Cardiac fibroblast (primary cell): ENCODE measurements at places on chromosomes 3 and 15.

DNA sequence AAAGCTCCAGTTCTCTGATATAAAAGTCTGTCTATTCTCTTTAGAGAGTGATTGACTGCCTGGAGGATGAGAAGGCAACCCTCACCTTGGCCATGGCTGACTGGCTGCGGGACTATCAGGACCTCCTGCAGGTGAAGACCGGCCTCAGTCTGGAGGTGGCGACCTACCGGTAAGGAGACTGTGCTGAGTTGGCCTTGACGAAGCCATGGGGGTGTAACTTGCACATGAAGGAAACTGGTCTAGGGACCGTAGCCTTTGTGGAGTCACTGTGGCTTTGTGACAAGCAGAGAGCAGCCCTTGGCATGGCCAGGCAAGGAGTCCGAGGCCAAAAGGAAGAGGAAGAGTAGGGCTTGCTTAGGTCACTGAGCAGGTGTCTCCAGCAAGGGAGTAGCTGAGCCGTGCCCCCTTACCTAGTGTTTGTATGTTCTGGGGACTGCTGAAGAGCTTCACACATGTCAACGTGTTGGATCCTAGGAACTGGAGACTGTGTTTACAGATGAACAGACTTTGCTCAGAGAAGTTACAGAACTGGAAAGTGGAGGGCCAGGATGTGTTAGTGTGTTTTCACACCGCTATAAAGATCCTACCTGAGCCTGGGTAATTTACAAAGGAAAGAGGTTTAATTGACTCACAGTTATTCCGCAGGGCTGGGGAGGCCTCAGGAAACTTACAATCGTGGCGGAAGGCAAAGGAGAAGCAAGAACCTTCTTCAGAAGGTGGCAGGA, 8.8 kb downstream of the SYNM start:
- DNase-seq = no peak

- DNase-seq = peak; percentile 53
Observed at GRCh38 chr15:57150066-57150865, 226.0 kb upstream of the CGNL1 start.

- DNase-seq = no peak
Observed at GRCh38 chr3:168828536-168828935, 732.8 kb upstream of the GOLIM4 start.

- no peak for DNase-seq
Observed at GRCh38 chr15:67126551-67127330, 61.3 kb downstream of the SMAD3 start.

DNA sequence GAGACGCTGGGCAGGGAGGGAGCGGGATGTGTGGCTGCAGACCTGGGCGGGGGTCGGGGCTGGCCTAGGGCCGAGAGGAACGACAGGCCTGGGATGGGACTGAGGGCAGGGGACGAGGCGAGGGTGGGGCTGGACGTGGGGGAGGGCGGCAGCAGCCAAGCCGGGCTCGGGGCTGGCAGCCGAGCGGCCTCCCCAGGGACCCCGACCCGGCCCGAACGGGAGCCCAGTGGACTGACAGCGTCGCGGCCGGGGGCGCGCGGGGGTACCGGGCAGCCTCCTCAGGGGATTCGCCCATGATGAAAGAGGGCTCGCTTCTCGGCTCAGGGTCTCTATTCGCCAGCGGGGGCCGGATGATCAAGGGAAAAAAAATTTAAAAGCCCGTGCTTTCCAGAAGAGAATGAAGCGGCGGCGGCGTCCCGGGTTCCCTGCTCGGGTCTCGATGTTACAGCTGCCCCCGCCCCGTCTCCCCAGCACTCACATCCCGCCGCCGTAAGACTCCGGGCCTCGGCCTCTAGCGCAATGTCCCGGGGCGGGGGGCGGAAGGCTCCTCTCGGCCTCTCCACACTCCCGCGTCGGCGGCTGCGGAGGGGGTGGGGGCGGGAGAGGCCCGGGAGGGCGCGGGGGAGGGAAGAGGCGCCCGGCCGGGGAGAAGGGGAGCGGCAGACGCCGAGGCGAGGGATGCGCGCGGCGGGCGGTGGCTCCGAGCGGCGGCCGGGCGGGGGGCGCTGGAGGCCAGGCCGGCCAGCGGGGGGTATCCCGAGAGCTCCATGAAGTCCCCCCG, 4.3 kb downstream of the PTH1R start:
- DNase-seq = peak; percentile 34

DNA sequence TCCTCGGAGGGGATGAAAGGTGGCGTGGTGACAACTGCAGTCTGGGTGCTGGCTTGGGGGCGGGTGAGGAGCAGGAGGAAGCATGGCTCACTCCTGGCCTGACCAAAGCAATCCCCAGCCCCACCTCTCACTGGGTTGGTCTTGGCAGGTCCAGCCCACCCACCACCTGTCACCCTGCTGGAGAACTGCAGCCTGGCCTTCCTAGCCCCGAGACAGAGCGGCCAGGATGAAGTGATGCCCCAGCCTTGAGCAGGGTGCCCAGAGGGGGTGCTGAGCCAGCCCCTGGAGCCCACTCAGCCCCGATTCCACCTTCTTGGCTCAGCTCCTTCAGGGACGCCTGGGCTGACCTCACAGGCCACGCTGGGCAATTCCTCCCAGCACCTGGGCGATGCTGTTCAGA, 89.9 kb downstream of the IQSEC1 start:
- DNase-seq = no peak

GRCh38 chr3:156553705-156554356, 1.1 kb downstream of the SSR3 start:
- peak; percentile 79 for DNase-seq

- DNase-seq = peak; percentile 24
Observed at GRCh38 chr15:89673165-89673512, 6.0 kb downstream of the PLIN1 start.

DNA sequence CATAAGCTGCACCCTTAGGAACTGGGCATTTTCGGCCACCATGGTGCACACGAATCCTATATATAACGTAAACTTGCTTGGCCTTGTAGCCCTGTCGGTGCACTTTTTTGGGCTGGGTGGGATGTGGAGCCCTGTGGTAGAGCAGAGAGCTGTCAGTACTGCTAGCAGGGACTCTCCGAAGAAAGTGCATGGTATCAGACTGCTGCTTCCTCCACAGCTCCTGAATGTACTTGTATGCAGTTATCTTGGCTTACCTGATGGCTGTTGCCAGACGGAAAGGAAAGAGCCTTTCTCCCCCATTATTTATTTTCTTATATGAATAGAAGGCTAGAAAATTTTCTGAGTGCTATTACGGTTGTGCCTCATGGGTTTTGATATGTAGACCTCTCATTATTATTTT, 8.4 kb downstream of the GALK2 start:
- DNase-seq = no peak

DNA sequence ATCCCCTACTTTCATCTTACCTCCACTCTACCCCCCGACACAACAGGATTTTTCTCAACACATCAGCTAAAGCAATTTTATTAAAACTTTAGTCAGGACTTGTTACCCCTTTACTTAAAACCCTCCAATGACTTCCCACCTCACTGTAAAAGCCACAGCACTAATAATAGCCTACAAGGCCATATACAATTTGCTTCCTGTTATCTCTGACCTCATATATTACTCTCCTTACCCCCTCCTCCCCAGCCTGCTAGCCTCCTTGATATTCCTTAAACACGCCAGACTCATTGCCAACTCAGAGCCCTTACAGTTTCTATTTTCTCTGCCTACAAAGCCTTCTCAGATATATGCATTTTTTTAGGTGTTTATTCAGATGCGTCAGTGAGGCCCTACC, 54.4 kb downstream of the DCUN1D1 start:
- DNase-seq = no peak

GRCh38 chr3:30713885-30714503, 107.6 kb downstream of the TGFBR2 start:
- DNase-seq = no peak
